Activated CD8-positive, alpha-beta memory T cell treated with anti-CD3 and anti-CD28 coated beads for 4 hours (primary cell): ENCODE measurements at places on chromosomes 12 and 14.
A peak's percentile ranks its signal among the peaks of the same experiment; 100 is the strongest.

DNA sequence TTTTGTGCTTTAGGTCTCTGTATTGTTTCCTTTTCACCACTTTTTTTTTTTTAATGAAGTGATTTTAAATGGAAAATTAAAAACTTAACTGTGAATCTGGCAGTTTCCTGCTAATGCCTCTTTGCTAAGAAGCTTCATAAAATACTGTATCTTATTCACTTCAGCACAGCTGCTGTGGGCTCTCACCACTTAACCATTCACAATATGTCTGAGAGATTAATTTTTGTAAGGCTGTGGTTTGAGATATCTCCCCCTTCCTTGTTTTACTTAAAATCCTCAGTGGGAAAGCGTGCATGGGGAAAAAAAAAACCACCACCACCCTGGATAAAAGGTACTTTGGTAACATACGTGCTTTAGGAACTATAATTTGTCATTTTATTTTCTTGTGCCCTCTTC is 115.9 kb downstream of the ETV6 start:
- no peak for DNase-seq

DNA sequence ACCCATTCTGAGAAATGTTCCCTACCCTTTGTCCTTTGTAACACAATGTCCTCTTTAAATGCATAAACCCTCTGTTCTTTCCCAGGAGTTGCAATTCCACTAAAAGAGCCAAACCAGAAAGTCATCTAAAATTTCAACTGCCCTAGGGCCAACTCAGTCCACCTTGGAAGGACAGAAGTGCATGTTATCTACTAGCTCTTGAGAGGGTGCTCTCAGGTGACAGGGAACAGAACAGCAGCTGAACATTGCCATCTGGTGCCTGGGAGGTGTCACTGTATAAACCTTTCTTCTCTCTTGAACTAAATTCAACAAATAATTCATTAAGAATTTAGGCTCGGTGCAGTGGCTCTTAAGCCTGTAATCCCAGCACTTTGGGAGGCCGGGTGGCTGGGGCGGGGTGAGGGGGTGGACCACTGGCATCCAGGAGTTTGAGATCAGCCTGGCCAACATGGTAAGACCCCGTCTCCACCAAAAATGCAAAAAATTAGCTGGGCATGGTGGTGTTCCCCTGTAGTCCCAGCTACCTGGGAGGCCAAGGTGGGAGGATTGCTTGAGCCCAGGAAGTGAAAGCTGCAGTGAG is 10.3 kb upstream of the FERMT2 start:
- DNase-seq, result peak; percentile 15

GRCh38 chr14:98926146-98926545 is 345.9 kb downstream of the BCL11B start:
- no peak for DNase-seq

DNA sequence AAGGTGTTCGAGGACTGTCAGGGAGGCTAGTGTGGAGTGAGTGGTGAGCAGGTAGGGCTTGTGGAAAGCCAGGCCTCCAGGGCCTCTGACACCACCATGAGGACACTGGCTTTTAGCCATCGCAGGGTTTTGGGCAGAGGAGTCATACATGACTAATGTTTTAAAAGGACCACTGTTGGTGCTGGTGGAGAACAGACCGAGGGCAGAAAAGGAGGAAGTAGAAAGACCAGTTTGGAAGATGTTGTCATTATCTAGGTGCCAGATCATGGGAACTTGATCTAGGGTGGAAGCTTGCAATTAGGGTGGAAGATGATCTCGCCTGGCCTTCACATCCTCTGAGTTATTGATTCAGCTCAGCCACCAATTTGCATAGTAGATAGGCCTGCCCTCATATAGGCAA is 144.2 kb downstream of the C12orf75 start:
- no peak for DNase-seq
